ENCODE measurements at places on chromosomes 11 and 22.

DNA sequence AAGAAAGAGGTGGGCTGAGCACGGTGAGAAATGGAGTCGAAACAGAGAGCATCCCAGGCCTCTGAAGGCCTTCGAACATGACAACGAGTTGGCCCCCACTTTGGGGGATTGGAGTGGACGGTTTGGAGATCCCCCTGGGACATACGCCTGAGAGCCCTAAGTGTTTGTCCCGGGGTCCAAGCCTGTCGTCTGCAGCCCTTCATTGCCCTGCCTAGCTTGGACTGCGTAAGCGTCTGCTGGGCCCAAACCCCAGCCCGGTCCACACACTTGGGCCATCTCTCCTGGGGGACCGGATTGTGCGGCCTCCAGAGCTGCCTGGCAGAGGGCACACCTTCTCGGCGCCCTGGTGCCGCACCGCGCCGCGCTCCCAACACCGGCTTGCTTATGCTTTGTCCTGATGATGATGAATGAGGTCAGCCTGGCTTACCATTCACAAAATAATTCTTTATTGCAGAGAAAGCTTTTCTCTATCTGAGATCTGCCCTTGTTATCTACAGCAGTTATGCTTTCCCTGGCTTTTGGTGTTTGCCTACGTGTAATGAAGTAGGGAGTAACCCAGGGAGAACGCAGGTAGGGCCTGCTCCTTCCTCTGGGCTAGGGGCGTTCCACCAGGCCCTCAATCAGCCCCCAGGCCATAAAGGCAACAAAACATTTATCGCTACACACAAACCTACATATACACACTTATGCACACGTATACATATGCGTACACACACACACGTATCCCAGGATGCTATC lies 85.9 kb upstream of the PPARA start:
- DNase-seq = no peak

DNA sequence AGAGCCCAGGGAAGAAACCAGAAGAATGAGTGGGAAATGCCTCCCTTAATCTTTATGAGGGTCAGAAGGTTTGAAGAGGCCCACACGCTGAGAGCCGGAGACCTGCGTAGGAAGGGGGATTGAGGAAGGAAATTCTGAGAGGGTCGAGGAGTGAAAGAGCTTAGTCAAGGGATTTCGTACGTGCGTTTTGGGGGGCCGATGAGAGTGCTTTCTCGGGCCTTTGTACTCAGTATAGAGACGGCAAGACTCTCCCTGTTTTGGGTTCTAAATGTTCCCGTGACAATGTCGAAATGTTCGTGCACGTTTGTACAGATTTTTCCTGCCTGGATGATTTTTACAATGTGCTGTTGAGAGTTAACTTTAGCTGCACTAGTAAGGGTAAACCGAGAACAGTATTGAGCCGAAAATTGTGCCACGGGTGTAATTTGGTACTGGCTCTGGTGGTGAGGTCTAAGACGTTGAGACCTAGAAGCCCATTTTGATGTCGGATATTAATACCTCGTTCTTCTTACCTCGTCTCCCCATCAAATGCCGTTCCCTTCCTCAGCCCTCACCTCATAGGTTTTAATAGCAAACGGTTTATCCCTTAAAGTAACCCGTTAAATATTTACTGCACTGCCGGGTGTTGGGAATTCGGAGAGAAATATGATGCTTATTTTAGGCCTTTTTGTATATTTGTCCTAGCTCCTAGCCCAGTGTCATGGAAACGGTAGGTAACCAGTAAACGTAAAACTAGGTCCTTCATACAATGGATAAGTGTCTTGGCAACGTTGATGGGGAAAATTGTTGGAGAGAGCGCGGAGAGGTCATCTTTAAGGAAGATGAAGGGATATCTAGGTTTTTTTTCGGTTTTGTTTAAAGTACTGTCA lies 734 bp downstream of the C11orf58 start:
- no peak for DNase-seq

- no peak for DNase-seq
Observed at GRCh38 chr11:108147150-108147549, 25.8 kb downstream of the ACAT1 start.

- DNase-seq = no peak
Observed at GRCh38 chr11:116851626-116852025, 14.2 kb upstream of the APOA1 start.

DNA sequence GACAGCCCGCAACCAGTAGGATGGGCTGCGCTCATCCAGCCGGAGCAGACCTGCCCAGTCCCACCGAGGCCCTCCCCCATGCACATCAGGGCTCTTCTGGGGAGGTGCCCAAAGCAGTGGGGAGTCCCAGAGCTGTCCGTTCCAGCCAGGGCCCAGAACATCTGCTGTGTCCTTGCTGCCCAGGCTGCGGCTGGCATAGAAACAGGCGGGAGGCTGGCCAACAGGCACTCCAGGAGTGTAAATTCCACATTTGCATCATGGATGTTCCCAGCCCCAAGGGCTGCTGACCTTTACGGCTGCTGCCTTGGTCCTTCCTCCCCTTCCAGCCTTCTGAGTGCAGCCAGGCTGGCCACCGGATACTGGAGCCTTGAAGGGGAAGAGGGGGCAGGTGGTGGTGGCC lies 30.0 kb upstream of the SYT7 start:
- DNase-seq = no peak

- DNase-seq = peak; percentile 76
Observed at GRCh38 chr11:19938169-19938856, 222.0 kb downstream of the DBX1 start.

- DNase-seq = no peak
Observed at GRCh38 chr11:100640071-100640470, 47.0 kb upstream of the ARHGAP42 start.

GRCh38 chr22:25282346-25282670 lies 62.9 kb downstream of the CRYBB2 start:
- DNase-seq = no peak

All from nephron progenitor cell (in vitro differentiated cells).